ENCODE measurements at places on chromosomes 7 and 10. TPM values are rescaled to one million over a fixed set of nuclear protein-coding genes. Genes with fewer than 3 reads are reported as not detected.

The IL6 gene
- 0.64 TPM for total RNA-seq

The SPDYE9 gene
- total RNA-seq = not detected

The STEAP2 gene
- total RNA-seq = 11.2 TPM

The KEL gene
- 3.2 TPM for total RNA-seq

The LRRN3 gene
- 3.7 TPM for total RNA-seq

The C7orf57 gene
- total RNA-seq = 0.29 TPM

The MSMB gene
- not detected for total RNA-seq

The ZC3HAV1L gene
- total RNA-seq = 54.7 TPM

The ELAPOR2 gene
- total RNA-seq = 8.0 TPM

The ITIH5 gene
- 23.5 TPM for total RNA-seq

The ZNF853 gene
- 16.8 TPM for total RNA-seq

The TMEM72 gene
- total RNA-seq = 87.1 TPM

The ZNF239 gene
- total RNA-seq = 6.7 TPM

The TSPAN33 gene
- total RNA-seq = 52.7 TPM

The GIMAP6 gene
- 18.9 TPM for total RNA-seq

The INHBA gene
- total RNA-seq = 11.3 TPM

All from metanephros (tissue), 2 donors.